Upper lobe of left lung (tissue), 6 donors: ENCODE measurements at places on chromosomes 7 and 10.
A peak's percentile ranks its signal among the peaks of the same experiment; 100 is the strongest.

- no peak for DNase-seq
These were observed 1.5 kb downstream of the ZC3HAV1L start for GRCh38 chr7:139034336-139034735.

GRCh38 chr7:101565601-101566209, 63.4 kb downstream of the MYL10 start:
- DNase-seq, result no peak

GRCh38 chr7:5661942-5662341, 119.5 kb downstream of the RNF216 start:
- no peak for DNase-seq

DNA sequence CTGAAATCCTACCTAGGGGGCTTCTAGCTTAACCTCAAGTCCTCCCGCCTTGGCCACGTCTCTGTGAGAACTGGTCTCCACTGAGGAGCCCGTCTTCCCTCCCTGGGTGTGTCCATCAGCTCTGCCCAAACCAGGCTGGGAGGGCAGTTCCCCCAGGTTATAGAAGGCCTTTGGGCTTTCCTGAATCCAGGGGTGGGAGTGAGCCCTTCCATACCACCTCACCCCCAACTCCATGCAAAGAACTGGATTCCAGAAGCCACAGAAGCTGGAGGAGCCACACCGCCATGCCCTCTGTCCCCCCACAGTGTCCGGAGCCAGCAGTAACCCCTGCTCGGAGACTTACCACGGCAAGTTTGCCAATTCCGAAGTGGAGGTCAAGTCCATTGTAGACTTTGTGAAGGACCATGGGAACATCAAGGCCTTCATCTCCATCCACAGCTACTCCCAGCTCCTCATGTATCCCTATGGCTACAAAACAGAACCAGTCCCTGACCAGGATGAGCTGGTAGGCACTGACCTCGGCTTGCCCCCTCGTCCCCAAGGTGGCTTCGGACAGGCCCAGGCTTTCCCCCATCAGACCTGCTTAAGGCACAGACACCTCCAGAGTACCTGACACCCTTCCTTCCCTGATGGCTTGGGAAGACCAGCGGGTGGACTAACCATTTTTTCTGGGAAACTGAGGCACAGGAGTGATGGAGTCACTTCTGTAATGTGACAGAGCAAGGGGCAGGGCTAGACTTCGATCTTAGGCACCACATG, 4.7 kb downstream of the CPA1 start:
- DNase-seq, result no peak

DNA sequence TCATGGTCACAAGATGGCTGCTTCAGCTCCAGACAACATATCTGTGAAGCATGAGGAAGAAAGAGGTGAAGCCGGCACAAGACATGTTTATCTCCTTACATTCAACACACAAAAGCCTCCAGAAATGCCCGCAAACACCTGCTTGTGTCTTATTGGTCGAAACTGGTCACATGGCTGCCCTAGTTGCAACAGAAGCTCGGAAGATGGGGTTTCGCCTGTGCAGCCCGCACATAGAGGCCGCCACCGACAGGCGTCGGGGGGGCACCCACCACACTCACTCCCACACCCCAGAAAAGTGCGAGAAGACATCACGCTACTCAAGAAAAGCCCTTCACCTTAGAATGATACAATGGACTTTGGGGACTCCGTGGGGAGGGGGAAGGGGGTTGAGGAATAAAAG, 63.0 kb upstream of the MGMT start:
- DNase-seq, result peak; percentile 44

GRCh38 chr10:71632896-71633600, 86.5 kb downstream of the C10orf105 start:
- no peak for DNase-seq

DNA sequence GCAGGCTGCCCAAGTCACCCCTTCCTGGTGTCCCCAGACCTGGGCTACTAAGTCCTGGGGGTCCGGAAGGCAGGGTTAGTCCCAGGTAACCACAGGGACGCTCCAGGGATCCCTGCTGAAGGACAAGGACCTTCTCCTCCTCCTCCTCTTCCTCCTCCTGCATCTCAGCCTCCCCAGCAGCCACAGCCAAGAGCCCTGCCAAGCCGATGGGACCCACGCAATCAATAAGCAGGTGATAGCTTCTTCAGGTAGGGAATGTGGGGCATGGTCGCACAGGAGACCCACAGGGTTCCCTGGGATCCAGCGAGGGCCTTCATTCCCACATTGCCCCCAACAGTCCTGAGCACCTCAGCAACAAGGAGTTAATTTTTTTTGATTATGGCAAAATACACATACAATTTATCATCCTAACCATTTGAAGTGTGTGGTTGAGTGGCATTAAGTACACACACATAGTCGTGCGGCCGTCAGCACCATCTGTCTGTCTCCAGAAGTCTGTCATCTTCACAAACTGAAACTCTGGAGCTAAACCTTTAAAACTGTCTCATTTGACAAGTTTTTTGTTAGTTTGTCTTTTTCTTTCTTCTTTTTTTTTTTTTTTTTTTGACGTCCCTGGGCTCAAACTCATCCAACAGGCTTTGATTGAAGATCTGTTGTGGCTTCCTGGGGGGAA, 12.1 kb downstream of the CRYGN start:
- no peak for DNase-seq

DNA sequence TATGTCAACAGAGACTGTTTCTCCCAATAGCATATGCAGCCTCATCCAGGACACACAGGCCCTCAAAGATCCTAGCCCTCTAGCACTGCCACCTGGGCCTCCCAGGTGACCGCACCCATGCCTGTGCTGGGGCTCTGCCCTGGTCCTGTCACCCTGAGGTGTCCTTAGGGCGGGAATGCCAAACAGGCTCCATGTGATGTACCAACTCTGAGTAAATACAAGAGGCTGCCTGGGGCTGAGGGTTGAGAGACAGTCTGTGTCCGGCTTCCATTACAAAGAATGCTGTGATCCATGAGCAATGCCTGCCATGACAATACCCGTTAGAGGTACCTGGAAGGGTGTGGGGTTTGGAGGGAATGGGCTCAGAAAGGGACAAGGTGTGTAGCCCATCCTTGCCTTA, 83.0 kb upstream of the KAT6B start:
- DNase-seq, result no peak
